ENCODE measurements at places on chromosomes 16 and 17.

- DNase-seq: peak; percentile 67
Measured at GRCh38 chr17:32350666-32351418, 885 bp downstream of the ZNF207 start.

DNA sequence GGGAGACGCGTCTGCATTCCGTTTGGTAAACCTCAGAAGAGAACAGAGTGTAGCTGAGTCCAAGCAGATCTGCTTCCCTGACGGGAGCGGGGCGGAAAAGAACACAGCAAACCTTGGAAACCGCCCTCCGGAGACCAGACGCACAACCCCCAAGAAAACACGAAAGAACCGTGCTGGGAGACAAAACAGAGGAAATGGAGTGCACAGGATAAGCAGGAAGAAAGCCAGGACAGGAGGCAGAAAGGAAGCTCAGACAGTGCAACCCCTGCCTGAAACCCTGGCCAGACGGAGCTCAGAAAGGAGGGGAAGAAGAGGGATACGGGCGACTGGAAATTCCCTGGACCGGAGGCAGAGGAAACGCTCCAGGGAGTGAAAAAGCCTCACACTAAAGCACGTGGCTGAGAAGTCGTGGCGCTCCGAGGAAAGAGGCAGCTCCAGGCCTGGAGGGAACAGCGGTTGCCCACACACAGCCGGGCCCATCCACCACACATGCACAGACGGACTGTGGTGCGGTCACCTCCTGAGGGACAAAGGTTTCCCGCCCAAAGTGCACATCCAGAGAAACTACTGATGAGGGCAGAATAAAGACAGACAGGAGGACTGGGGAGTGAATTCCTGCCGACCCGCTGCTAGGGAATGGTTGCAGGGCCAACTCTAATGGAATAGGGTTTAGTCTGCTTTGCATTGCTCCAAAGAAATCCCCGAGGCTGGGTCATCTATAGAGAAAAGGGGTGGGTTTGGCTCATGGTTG lies 10.2 kb downstream of the DPEP1 start:
- DNase-seq: no peak

- no peak for DNase-seq
Measured at GRCh38 chr17:74778960-74779359, 2.8 kb upstream of the NAT9 start.

DNA sequence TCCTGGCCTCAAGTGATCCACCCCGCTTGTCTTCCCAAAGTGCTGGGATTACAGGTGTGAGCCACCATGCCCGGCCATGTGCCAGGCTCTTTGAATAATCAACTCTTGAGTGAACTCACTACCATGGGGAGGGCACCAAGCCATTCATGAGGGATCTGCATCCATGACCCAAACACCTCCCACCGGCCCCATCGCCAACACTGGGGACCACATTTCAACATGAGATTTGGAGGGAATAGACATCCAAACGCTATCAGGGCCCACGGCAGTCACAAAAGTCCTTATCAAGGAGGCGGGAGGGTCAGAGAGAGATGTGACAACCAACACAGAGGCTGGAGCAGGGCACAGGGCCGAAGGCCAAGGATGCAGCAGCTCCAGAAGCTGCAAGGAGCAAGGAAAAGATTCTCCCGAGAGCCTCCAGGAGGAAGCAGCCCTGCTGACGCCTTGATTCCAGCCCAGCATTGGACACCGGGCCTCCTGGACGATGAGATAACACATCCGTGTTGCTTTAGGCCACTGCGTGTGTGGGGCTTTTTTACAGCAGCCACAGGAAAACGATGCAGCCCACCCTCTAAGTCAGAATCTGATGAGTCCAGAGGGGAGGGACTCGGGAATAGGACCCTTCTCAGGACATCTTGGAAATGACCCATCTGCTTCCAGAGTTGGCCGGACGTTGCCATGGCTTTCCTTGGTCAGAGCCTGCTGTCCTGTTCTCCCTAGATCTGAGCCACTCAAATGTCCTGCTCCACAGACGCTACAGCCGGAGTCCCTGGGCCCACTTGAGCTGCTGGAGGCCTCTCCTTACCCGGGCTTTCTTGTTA lies 47.3 kb upstream of the CMIP start:
- no peak for DNase-seq

DNA sequence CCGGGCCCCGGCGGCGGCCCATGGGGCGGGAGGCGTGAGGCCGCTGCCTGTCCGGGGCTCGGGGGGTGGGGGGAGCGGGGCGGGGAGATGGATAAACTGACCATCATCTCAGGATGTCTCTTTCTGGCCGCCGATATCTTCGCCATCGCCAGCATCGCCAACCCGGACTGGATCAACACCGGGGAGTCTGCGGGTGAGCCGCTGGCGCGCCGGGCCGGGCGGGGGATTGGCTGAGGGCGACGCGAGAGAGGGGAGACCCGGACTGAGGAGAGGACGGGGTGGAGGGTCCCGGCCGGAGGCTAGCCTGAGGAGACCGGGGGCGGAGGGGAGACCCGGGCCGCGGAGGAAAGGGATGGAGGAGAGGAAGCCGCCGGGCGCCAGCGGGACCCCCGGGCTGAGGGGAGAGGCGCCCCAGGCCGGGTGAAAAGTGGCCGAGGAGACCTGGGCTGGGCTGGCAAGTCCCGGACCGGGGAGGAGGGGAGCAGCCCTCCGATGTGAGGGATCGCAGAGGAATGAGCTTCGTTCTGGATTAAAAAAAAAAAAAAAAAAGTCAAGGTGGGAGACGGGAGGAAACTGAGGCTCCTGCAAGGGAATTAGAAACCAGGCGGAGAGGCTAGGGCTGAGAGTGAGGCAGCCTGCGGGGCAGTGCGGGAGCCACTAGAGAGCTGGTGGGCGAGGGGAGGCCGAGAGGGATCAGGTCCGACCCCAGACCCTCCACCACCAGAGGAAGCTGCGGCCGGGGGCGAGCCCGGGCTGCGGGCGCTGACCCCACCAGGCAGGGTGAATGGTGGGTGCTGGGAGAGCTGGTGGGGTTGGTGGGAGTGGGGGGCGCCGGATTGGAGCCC lies 526 bp downstream of the MOSMO start:
- DNase-seq: no peak

DNA sequence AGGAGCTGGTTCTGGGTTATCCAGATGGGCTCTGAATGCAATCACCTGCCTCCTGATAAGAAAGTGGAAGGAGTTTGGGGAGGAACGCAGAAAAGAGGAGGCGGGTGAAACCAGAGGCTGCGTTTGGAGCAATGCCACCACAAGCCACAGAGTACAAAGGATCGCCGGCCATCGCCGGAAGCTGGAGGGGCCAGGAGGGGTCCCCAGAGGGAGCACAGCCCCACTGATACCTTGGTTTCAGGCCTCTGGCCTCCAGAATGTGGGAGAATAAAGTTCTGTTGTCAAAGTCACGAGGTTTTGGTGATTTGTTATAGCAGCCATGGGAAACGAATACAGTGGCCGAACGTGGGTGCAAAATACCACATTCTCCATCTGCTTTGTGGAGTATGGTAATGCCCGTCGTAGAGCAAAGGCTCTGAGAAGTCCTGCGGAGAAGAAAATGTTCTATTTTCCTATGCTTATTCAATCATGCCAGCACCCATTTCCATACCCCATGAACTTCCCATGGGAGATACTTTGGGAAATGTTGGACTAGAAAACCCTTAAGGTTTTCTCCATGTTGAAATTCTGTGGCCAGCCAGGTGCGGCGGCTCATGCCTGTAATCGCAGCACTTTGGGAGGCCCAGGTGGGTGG lies 51.4 kb downstream of the ZDHHC7 start:
- DNase-seq: no peak

DNA sequence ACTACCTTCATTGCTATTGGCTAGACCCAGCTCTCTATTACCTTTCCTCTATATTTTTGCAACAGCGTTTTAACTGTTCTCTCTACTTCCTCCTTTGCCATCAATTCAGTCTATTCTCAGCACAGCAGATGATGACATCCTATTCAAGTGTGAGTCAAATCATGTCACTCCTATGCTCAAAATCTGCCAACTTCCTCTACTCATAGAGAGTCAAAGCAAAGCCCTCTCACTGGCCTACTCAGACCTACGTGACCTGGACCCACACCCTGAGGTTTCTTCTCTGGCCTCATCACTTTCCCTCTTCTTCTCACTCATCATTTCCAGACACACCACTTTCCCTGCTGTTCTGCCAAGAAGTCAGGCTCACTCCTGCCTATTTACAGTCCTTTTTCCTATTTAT lies 289.0 kb upstream of the AXIN2 start:
- peak; percentile 29 for DNase-seq

DNA sequence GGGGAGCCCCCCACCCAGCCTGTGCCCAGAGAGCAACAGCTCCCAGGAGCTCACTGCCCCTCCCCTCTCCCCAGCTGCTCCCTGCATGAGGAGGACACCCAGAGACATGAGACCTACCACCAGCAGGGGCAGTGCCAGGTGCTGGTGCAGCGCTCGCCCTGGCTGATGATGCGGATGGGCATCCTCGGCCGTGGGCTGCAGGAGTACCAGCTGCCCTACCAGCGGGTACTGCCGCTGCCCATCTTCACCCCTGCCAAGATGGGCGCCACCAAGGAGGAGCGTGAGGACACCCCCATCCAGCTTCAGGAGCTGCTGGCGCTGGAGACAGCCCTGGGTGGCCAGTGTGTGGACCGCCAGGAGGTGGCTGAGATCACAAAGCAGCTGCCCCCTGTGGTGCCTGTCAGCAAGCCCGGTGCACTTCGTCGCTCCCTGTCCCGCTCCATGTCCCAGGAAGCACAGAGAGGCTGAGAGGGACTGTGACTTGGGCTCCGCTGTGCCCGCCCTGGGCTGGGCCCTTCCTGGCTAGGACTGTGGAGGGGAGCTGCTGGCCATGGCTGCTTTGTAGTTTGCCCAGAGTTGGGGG lies 584 bp downstream of the TCAP start:
- no peak for DNase-seq

DNA sequence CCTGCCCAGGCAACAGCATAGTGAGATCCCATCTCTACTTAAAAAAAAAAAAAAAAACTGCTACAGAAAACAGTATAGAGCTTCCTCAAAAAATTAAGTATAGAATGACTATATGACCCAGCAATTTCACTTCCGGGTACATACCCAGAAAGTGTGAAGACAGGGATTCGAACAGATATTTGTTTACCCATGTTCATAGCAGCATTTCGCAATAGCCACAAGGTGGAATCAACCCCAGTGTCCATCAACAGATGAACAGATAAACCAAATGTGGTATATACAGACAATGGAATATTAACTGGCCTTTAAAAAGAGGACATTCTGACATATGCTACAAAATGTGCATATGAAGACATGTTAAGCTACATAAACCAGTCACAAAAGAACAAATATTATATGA lies 95.5 kb downstream of the CHD9NB start:
- DNase-seq: no peak

- no peak for DNase-seq
Measured at GRCh38 chr17:7910711-7911110, 5.4 kb downstream of the RNF227 start.

- no peak for DNase-seq
Measured at GRCh38 chr17:78134899-78135385, 4.4 kb downstream of the TMC8 start.

- DNase-seq: no peak
Measured at GRCh38 chr16:89117227-89117974, 23.7 kb downstream of the ACSF3 start.

GRCh38 chr17:32627239-32627996 lies 140.6 kb downstream of the CDK5R1 start:
- no peak for DNase-seq

DNA sequence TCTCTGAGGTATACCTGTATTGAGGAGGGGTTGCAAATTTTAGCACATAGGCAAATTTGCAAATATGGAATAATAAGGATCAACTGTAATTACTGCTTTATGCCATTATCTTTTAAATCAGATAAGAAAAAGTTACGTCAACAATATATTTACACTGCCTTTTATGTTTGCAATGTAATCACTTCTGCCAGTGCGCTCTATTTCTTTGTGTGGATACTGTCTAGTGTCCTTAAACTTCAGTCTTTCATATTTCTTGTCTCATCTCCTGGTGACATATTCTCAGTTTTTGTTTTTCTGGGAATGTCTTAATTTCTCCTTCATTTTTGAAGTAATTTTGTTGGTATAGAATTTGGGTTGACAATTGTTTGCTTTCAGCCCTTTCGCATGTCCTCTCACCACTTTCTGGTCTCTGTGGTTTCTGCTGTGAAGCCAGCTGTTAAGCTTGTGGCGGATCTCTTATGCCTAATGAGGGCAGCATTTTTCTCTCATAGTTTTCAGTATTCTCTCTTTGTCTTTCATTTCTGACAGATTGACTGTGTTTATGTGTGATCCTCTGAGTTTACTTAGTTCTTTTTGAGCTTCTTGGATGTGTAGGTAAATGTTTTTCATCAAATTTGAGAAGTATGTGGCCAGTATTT lies 37.6 kb upstream of the ABCC11 start:
- DNase-seq: no peak

DNA sequence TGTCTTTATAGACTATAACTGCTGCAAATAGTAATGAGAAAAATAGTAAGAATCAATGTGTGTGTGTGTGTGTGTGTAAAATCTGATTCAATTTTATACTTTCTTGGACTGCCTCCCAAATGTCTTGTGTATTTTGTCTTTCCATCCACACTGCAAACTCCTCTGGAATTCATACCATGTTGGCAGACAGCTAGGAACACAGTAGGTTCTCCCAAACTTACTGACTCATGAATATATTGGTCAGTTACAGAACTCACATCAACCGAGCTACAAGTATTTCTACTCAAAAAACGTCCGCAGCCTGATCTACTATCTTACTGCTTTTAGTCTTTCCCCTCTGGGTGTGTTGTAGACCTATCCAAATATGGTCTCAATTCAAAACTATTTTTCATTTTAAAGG lies 542.7 kb upstream of the PSMD7 start:
- peak; percentile 24 for DNase-seq

- DNase-seq: no peak
Measured at GRCh38 chr16:50403491-50403890, 34.7 kb upstream of the BRD7 start.

DNA sequence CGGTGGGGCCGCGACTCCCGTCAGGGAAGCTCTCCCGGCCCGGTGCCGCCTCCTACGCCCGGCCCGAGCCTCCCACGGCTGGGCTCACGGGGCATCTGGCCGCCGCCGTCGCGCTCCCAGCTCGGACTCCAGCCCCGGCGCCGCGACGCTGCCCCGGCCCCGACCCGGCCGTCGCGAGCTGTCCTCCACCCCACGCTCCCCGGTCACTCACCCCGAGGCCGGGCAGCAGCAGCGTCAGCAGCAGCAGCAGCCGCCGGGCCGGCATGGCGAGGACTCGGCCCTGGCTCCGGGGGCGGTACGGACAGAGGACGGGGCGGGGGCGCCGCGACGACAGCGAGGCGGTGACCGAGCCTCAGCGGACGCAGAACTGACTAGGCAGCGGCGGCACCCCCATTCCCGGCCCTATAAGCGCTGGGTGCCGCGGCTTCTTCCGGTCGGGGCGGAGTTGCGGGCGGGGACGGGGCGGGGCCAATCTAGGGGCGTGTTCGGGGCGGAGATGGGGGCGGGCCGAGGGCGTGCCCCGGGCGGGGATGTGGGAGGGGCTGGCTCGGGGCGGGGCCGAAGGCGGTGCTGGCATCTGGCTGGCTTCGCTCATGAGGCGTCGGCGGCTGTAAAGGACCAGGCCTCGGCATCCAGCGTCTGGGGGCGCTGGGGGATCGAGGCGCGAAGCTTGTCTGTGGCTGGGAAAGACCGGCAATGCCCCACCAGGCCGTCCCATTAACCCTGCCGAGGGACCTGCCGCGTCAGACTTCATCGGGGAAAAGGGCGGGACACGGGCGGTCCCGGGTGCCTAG lies at the start of gene ERN1:
Gene ERN1 (minus strand): TSS at position 380 of the 794 bp plus-strand sequence. CDS start 115 bp downstream, at position 265.
- DNase-seq: peak; percentile 93

All from muscle of back (tissue), 13 donors.